Neural progenitor cell (in vitro differentiated cells): ENCODE measurements at places on chromosomes 12 and 14.

- no peak for DNase-seq
Observed at GRCh38 chr12:93938317-93938716, 210.1 kb upstream of the PLXNC1 start.

- no peak for DNase-seq
Observed at GRCh38 chr14:61343471-61343870, 22.1 kb downstream of the PRKCH start.

DNA sequence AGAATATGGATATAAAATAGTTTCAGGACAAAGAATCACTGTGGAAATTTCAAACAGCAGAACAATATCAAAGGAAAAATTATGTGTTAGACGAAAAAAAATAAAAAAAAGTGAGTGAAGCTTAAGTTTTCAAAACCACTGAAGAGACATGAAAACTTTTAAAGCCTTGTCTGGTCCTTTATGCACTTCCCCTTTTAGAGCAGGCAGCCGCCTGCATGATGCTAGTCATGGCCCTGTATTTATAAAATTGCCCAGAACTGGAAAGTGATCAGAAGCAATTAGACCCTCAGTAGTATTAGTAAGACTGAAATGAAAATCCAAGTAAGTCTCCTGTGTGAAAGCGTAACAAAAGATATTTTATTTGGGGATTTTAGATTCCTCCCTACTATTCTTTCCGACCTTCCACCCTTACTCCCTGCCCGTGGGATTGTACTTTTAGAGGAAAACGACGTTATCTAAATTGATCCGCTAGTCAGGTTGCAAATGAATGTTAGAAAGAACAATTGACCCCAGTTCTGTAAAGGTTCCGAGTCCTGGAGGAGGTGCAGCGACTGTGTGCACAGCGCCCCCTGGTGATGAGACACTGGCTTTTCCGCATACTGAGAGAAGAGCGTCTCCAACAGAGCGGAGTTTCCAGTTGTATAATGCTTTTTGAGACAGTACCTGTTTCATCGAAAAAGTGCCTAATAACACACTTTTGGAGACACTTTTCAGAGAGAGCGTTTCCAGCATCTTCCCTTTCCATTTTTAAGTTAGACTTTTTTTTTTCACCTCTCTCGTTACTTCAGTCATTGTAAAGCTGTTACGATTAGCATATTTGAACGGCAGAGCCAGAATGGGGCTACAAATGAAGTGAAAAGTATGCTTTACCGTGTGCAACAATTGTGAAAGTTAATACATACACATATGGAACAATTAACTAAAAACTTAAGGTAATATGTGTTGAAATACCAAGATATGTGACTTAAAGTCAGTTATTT lies 12.4 kb downstream of the MGST1 start:
- peak; percentile 82 for DNase-seq

GRCh38 chr12:118358612-118359540 lies 13.8 kb downstream of the TAOK3 start:
- no peak for DNase-seq

- DNase-seq = no peak
Observed at GRCh38 chr12:26978801-26979200, 35.4 kb downstream of the TM7SF3 start.

- DNase-seq = no peak
Observed at GRCh38 chr12:14927267-14927666, 11.1 kb downstream of the ERP27 start.

GRCh38 chr14:39229601-39230110 lies 4.1 kb upstream of the MIA2 start:
- no peak for DNase-seq
